Cortex of kidney (tissue), 1 donor: ENCODE measurements at places on chromosomes 16 and 17.

- no peak for DNase-seq
These were observed 32.2 kb downstream of the ACTG1 start for GRCh38 chr17:81480140-81481072.

DNA sequence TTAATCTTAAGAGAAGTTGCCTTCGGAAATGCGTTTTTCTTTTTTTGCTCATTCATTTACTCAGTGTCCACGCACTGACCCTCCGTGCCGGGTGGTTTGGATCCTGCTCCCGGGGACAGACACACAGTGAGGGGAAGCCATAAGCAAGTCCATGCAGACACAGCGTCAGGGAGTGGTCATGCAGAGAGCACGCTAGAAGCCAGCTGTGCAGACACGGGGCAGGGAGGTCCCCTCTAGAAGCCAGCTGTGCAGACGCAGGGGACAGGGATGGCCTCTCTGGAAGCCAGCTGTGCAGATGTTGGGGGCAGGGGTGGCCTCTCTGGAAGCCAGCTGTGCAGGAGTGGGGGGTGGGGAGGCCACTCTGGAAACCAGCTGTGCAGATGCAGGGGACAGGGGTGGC is 4.8 kb downstream of the GAA start:
- DNase-seq = no peak

DNA sequence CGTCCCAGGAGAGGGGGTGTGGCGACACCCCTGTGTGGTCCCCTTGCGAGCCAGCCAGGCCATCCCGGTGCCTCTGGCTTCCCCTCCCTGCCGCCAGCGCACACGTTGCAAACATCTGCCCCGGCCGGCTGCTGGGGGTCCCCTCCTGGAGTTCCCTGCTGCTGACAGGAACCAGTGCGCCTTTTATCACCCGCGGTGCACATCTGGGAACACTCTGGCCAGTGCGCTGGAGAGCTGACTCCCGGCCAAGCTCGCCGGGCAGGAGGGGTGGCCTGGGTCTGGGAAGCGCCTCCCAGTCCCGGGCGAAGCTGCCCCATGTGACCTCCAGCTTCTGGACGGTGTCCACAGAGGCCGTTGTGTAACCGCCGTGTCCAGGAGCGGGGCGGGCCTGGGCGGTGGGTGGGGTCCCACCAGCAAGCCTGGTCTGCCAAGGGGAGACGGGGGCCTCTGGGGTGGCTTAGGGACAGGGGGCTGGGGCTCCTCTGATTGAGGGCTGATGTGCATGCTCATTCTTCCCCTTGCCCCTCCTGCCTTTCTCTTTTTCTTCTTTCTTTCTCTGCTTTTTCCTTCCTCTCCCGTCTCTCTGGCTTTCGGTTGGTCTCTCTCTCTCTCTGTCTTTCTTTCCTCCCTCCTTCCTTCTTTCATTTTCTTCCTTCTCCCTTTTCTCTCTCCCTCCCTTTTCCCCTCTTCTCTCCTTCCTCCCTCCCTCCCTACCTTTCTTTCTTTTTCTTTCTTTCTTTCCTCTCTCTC is 25.2 kb upstream of the CIBAR2 start:
- DNase-seq = no peak

- DNase-seq = no peak
These were observed 189.8 kb downstream of the CEP112 start for GRCh38 chr17:66002063-66002585.

- no peak for DNase-seq
These were observed 668 bp upstream of the UNK start for GRCh38 chr17:75783803-75784472.

DNA sequence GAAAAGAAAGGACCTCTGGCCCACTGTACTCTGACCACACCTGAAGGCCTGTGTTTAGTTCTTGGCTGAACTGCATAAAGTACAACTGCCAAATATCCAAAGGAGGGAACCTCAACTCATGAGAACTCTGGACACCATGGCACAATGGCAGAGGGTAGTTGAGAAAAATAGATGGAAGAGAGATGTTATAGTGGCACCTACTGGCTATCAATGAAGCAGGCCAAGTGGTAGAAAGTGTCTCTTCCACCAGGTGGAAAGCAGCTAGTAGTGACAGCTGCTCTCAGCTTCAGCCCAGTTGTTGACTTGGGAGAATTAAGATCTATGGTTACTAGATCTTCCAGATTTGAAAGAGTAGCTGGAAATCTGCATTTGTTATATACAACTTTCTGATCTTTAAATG is 3.2 kb downstream of the MED31 start:
- no peak for DNase-seq

DNA sequence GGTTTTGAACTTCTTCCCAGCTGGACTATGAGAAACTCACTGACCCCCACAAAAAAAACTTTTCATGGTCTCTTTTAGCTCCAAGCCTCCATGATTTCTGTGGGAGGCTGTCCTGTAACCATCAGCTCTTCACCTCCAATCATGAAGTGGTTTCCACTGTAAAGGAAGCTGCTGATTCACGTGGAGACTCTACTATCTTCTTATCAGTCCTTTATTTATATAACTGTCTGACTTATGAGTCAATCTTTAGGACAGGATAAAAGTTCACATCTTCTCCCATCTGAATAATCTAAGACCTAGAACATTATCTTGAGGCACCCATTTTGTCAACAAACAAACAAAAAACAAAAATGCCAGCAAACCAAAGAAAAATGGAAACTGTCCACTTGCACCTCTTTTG is 409.9 kb downstream of the SLC39A11 start:
- no peak for DNase-seq

- DNase-seq = no peak
These were observed 559.2 kb downstream of the KCNJ18 start for GRCh38 chr17:22251498-22251897.

DNA sequence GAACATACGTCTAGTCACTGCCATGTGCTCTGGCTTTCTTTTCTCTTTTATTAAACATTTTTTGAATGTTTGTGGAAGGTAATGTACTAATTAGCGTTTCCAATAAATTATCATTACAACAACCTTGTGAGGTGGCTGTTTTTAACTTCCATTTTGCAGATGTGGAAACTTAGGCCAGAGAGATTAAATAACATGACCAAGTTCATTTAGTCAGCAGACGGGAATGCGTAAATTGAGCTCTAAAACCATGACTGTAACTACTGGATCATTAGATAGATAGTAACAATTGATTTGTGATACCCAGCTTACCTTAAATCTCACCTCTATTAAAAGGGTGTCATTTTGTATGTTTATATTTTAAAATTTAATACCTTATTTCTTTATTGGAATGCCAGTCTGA is 49.4 kb downstream of the RABEP1 start:
- no peak for DNase-seq

GRCh38 chr17:38404174-38404943 is 23.9 kb upstream of the ARHGAP23 start:
- no peak for DNase-seq

- no peak for DNase-seq
These were observed 2.0 kb upstream of the SCN4A start for GRCh38 chr17:63974594-63975192.

DNA sequence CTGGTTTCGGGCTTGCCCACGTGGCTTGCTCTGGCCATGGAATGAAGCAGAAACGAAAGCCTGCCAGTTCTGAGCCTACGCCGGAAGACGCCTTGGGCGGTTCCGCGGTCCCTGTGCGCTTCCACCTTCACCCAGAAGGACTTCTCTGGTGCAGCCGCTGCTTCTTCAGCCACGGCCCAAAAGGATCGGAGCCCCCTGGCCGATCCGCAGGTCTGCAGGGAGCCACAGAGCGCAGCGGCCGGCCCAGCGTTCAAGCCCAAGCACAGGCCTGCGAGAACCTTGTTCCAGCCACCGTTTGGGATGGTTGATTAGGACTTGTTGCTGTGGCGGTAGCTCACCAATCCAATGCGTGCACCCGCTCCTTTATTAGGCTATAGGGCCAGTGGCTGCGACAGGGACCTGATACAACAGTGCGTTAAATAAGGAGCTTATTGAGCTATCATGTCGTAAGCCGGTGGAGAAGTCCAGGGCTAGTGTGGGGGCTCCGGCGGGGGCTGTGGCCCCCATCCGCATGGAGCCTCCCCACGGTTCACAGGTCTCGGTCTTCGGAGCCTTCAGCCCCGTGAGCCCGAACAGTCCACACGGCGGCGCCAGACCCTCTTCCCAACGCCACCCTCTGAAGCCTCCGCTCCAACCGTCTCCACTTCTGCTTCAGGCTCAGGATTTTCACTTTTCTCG is 10.2 kb upstream of the MPP2 start:
- no peak for DNase-seq

GRCh38 chr17:7064261-7064660 is 15.8 kb downstream of the CLEC10A start:
- DNase-seq = no peak

- no peak for DNase-seq
These were observed 158.2 kb upstream of the TOX3 start for GRCh38 chr16:52705122-52705521.

GRCh38 chr17:34822007-34822739 is 139.1 kb downstream of the CCT6B start:
- DNase-seq = no peak

DNA sequence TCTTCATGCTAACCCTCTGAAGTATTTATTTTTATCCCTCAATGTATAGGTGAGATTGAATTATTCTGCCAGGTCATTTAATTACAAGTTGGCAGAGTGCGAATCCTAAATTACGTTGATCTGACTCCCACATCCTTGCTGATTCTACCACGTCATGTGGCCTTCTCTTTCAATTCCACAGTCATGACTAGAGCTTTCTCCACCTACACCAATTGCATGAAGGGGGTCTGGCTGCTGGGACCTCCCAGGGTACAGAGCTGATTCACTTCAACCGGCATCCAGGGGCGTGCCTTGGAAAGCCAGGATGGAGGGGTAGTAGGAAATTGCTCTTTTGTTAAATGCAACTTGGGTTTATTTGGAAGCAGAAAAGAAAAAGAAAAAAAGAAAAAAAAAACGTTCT is 41.1 kb upstream of the CDH13 start:
- DNase-seq = no peak

DNA sequence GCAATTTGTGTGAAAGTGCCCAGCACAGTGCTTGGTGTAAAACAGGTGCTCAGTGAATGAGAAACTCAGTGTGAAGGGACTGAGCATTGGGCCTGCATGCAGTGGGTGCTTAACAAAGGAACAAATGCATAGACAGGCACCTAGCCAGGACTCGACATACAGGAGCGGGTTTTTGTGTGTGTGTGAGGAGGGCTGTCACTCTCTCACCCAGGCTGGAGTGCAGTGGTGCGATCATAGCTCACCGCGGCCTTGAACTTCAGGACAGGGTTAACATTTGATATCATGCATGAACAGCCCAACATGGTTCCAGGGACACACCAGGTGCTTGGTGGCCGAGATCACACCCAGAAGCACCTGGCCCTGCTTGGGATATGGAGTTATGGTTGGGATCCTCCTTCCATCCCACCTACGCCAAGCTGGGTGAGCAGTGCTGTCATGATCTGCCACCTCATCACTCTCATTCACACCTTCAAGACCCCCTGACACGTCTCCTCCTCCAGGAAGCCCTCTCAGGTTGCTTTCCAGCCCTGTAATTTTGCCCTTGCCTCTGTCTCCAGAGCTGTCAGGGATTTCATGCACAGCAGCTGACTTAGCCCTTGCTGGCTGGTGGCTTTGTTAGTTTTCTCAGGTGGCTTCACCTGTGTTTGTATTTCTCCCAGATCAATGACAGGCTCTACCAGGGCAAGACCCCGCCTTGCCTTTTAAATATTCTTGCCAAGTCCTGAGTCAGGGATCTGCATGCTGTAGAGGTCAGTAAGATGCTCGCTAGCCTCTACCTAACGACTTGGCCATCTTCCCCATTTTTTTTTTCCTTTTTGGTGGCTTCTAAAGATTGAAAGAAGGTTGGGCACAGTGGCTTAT is 66.4 kb downstream of the OR1D5 start:
- no peak for DNase-seq

DNA sequence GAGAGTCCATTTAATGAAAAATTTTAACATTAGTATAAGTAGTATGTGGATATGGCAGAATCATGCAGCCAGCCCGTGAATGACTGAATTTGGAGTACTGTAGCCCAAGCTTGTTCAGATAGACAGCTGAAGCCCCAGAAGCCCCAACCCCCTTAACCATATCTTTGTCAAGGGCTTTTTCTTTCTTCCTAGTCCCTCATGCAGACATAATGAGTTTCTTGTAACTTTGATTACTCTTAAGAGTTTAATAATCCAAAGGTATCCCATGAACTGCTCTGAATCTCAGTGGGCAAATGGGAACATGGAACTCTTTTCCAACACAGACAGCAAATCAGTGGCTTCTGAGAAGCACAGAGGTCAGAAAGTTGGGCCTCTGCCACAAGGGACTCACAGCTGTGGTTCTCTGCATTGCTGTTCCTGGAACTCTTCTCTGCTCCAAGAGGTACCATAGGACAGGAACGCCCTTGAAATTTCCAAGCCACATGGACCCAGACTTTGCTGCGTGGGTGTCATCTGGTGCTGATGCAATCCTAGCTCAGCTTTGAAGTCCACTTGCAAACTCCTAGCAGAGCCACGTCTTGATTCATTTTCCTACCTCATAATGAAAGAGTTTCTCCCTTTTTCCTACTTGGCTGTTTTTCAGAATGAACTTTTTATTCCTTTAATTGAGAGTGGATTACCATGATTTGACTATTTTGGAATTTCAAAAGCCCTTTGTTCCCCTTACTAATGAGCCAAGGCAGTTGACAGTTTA is 18.1 kb downstream of the LYRM1 start:
- DNase-seq = no peak

DNA sequence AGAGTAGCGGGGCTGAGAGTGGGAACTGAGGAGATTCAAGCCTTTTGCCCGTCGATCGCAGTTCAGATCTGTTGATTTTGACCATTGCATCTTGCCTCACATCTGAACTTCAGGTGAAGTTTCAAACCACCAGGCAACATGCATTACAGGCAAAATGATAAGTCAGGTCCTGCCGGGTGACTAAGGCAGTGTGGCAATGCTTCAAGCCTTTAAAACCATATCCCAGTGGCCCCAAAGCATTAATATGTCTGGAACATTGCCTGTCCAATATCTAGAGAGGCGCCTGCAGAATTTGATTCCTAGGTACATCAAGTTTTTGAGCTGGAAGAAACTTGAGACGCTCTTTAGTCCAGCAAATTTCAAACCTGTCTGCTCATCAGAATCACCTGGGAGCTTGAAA is 502.8 kb downstream of the MAF start:
- DNase-seq = no peak

- DNase-seq = no peak
These were observed 30.0 kb downstream of the ANKFY1 start for GRCh38 chr17:4233668-4234258.

- no peak for DNase-seq
These were observed 219.9 kb downstream of the C16orf78 start for GRCh38 chr16:49593424-49594040.

DNA sequence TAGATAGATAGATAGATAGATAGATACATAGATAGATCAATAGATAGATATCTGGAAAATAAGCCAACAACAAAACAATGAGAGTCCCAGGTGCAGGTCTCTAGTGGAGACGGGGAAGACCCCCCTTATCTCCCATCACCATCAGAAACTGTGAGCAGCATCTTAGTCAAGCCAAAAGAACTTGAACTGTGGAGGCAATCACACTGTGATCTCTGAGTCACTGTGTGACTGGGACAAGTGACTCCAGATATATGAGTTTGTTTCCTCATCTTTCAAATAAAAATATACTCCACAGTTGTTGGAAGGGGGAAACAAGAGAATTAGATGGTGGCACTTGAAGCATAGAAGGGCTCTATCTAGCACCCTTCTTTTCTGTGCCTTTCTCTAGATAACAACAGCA is 42.1 kb downstream of the NOG start:
- no peak for DNase-seq

GRCh38 chr17:34820248-34820801 is 140.9 kb downstream of the CCT6B start:
- DNase-seq = no peak
